ENCODE measurements at places on chromosomes 6 and 20.
A peak's percentile ranks its signal among the peaks of the same experiment; 100 is the strongest.

GRCh38 chr6:63731930-63732329 is 96.3 kb downstream of the PHF3 start:
- DNase-seq: no peak

- DNase-seq: no peak
Measured at GRCh38 chr20:58822149-58822548, 28.6 kb downstream of the GNAS-AS1 start.

- no peak for DNase-seq
Measured at GRCh38 chr20:31759836-31760518, 20.9 kb downstream of the TPX2 start.

GRCh38 chr20:38979842-38980241 is 17.7 kb downstream of the DHX35 start:
- no peak for DNase-seq

- no peak for DNase-seq
Measured at GRCh38 chr6:139369568-139370282, 4.7 kb downstream of the CITED2 start.

- no peak for DNase-seq
Measured at GRCh38 chr20:57498425-57499400, 26.2 kb downstream of the CTCFL start.

GRCh38 chr6:87697581-87698546 is 4.2 kb downstream of the AKIRIN2 start:
- DNase-seq: no peak

GRCh38 chr20:58109126-58109880 is 119.2 kb downstream of the ANKRD60 start:
- no peak for DNase-seq

DNA sequence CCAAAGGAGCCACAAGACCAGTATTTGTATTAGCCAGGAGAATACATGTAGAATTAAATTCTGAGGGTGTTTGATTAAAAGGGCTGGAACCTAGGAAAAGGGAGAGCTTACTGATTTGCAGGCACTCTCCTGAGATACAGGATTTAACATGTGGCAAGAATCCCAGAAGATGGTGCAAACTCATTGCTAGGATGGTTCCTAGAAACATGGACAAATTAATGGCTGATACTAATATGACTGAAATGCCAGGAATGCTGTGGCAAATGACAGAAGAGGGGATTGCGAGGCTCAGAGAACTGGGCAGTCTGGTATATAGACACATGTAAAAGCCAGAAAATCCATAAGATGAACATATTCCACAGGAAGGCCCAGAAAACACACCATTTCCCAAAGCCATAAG is 118.1 kb downstream of the RWDD2A start:
- no peak for DNase-seq

DNA sequence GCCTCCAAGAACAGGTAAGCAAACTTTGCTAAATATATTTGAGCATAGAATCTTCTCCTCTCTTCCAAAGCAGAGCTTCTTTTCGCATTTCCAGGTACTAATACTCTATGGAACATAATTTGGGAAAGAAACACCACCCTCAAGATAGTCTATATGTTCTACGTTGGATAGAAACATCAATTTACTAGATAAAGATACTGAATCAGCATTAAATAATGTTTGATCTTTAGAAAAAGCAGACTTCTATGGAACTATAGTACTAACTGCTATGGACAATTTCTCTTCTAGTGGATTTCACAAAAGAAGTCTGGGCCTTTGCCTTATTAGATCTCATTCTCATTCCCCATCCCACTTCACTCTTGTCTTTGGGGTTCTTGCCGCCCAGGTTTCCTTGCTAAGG is 103.0 kb downstream of the CDK19 start:
- DNase-seq: no peak

- no peak for DNase-seq
Measured at GRCh38 chr6:11423072-11423471, 114.5 kb upstream of the TMEM170B start.

DNA sequence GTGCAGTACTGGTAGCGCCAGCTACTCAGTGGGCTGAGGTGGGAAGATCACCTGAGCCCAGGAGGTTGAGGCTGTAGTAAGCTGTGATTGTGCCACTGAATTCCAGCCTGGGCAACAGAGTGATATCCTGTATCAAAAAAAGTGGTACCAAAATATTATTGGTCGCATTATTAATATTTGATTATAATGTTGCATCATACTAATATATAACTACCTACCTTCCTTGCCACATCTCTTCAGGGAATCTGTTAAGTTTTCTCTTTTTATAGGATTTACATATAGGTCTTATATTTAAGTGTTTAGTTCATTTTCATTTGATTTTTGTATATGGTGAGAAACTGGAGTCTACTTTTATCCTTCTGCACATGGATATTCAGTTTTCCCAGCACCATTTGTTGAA is 66.3 kb upstream of the PHACTR3 start:
- no peak for DNase-seq

- no peak for DNase-seq
Measured at GRCh38 chr6:92690997-92691599, 728.3 kb downstream of the EPHA7 start.

DNA sequence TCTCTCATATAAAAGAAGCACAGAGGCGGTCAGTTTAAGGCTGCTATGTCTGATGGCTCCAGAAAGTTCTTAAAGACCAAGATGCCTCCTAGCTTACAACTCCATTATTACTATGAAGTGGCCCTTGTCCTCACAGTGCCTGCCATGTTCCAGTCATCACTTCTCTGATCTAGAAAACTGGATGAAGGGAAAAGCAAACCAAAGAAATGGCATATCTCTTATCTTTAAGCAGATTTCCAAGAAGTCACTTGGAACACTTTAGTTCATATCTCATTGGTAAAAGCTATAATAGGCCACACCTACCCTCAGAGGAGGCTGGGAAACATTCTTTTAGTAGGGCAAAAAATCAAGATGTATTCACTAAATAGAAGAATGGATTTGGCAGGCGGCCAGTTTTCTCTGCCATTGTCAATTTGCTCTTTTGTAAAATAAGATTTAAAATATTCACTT is 289.6 kb downstream of the TBC1D7 start:
- no peak for DNase-seq

DNA sequence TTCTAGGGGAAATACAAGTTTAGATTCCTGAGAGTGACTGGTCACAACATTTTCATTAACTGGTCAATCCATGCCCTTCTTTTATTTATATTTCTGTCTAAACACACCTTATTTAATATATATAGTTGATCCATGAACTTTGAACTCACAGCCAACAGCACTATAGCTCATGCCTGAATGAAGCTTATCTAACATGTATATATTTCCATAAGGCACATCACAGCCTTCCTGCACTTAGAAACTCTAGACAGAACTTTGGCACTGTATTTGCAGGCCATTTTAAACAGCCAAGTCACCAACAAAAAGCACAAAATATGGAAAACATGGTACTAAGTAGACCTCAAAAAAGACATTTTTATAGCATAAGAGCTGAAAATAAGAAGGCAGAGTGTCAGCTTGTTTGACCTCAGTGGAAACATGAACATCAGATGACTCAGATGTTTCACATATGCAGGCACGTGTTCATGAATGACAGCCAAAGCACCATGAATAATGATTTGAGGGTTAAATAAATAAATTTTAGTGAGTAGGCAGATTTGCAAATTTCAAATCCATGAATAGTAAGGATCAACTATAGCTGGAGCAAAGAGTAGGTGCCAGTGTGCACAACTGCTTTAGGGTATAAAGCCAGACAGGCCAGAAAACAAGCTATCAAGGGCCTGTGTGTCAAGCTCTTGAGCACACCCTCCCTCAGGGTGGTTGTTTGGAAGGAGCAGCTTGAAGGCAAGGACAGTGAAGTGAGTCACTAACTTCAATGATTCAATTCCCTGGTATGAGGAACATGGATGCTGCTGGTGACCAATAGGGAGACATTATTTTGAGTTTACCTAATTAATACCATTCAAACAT is 88.9 kb upstream of the NT5E start:
- no peak for DNase-seq

- DNase-seq: no peak
Measured at GRCh38 chr20:38114353-38114791, 50.7 kb downstream of the TGM2 start.

GRCh38 chr6:40894962-40895799 is 143.8 kb downstream of the UNC5CL start:
- DNase-seq: no peak

GRCh38 chr6:37354526-37355384 is 972 bp downstream of the RNF8 start:
- peak; percentile 69 for DNase-seq

GRCh38 chr6:162198076-162198475 is 529.5 kb downstream of the PRKN start:
- DNase-seq: no peak

DNA sequence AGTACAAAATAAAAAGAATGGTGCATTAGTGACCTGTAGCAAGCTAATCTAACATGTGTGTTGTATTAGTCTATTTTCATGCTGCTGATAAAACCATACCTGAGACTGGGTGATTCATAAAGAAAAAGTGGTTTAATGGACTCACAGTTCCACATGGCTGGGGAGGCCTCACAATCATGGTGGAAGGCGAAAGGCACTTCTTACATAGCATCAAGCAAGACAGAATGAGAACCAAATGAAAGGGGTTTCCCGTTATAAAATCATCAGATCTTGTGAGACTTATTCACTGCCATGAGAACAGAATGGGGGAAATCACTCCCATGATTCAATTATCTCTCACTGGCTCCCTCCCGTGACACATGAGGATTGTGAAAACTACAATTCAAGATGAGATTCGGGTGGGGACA is 45.4 kb upstream of the AIG1 start:
- DNase-seq: no peak

DNA sequence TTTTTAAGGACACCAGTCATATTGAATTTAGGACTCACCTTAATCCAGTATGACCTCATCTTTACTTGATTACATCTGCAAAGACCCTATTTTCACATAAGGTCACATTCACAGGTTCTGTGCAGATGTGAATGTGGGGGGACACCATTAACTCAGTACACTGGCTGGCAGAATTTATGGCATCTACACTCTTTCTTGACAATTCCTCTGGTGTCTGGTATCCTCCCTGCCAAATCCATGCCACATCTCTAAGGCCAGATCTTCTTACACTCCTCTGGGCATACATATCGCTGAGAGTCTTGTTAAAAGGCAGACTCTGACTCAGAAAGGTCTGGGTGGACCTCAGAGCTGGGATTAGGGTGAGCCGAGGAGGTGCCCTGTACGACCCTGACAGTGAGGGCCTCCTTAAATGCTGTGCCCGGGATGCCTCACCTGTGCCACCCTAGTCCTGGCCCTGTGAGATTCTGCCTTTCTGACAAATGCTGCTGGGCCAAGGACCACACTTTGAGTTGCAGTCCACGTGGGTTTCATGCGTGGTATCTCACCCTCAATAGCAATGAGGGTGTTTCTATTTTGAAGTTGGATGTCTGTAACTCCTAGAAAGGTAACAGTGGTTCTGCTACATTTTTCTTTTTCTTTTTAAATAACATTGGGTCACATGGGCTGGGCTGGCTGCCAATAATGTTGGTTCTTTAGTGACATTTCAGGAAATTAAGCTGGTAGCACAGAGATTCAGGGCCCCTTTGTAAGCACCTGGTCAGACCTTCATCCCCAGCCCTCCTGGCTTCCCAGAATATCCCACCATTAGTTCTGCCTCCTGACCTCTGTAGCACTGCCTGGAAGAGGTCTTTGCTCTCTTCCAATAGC is 17.2 kb upstream of the LRRN4 start:
- no peak for DNase-seq

DNA sequence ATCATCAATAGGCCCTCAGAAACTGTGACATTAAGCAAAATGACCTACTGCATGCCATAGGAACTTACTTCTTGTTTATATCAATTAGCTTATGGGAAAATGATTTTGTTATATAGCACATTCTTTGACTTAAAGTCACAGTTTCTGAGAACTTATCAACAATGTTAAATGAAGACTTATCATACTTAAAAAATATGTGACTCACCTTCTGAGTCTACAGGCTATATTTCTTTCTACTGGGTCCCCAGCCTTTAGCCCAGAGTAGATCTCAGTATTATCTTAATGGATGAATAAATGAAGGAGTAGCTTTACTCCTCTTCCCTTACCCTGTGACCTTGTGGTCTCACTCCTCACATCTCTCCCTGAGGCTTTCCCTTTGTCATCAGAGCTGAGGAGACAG is 180.2 kb downstream of the MAFB start:
- no peak for DNase-seq

GRCh38 chr6:147973806-147974205 is 368.8 kb upstream of the SASH1 start:
- no peak for DNase-seq

GRCh38 chr6:99813565-99813964 is 180.5 kb downstream of the MCHR2 start:
- no peak for DNase-seq

DNA sequence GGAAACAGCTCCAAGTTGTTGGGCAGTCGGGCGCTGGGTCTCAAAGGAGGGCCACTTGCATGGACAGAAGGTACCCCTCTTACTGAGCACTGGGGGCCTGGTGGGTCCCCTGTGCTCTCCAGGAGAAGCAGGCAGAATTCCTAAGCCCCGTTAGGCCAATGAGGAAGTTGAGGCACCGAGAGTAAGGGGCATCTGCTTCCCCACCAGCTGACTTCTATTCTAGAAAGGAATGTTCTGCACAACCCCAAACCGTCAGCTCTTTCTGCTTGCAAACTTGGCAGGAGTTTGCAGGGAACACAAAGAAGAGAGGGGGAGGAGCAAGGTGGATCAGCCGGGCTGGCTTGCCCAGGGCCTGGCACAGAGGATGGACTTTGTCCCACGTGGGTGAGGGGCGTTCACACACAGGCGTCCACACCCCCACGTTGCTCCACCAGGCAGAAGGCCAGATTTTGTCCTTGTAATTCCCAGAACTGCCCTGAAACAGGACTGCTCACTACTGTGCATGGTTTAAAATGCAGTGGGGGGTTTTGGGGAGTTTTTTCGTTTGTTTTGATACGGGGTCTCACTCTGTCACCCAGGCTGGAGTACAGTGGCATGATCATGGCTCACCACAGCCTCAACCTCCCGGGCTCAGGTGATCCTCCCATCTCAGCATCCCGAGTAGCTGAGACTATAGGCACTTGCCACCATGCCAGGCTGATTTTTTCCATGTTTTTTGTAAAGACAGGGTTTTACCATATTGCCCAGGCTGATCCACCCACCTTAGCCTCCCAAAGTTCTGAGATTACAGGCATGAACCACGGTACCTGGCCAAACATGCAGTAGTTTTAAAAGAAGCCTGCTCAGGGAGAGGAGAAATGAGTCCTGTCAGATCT is 93.3 kb downstream of the SNX5 start:
- DNase-seq: peak; percentile 84

DNA sequence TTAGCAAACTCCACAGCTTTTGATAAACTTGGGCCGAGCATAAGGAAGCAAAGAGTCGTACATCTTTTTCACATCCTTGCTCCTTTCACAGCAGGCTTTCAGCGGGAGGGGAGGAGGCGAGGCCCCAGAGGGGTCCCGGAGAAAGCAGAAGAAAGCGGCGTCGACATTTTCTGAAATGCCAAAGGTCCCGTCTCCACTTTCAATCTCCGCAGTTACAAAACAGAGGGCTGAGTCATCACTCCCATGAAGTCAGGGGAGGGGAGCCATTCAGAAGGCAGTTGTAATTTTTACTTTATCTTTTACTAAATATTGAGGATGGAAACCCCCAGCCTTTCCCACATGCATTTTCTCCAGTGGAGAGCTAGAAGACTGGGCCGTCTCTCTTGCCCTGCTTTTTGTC is 174.2 kb upstream of the THBS2 start:
- DNase-seq: no peak

GRCh38 chr20:50421356-50422340 is 88.5 kb upstream of the PTPN1 start:
- DNase-seq: no peak
